NAMALWA (cell line): ENCODE measurements at places on chromosomes 12 and 14.

DNA sequence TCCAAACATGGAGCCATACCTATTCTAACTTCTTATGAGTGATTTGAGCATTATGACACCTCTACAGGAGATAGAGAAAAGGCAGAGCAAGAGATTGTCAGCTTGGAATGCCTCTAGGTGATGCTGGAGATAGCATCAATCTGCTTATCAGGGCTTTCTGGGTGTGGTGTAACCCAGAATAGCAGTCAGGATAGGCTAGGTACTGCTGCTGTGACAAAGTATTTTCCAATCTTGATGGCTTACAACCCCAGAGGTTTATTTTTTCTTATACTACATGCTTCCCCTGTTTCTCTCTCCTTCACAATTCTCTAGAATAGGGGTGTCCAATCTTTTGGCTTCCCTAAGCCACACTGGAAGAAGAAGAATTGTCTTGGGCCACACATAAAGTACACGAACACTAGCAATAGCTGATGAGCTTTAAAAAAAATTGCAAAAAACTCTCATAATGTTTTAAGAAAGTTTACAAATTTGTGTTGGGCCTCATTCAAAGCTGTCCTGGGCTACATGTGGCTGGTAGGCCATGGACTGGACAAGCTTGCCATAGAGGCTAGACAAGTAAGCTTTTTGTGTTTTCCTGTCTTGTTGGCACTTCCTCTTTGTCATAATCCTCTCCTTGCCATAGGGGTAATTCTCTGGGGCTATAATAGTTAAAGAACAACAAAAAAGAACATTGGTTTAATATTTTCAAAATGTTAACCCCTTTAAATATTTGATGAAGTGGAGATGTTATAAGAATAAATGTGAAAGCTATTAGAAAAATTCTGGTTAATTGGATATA, 123.9 kb upstream of the PMCH start:
- DNase-seq = no peak

GRCh38 chr14:89667983-89668382, 250.9 kb upstream of the FOXN3 start:
- DNase-seq = no peak

GRCh38 chr12:47819138-47819895, 386 bp downstream of the HDAC7 start:
- no peak for DNase-seq

DNA sequence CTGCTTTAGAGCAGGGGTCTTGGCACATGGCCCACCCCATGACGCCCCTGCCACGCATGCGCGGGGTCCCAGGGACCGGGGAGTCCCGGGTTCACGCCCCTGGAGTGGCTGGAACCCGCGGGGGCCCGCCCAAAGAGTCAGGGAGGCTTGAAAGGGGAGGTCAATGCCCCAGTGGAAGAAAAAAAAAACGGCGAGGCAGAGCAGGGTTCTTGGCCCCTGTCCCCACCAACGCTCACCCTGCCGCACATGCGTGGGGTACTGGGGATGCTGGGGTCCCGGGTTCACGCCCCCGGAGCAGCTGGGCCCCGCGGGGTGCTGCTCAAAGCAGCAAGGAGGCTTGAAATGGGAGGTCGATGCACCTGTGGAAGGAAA, 319.1 kb downstream of the ALG10 start:
- DNase-seq = no peak

GRCh38 chr12:18383203-18383602, 121.9 kb downstream of the PIK3C2G start:
- DNase-seq = no peak

DNA sequence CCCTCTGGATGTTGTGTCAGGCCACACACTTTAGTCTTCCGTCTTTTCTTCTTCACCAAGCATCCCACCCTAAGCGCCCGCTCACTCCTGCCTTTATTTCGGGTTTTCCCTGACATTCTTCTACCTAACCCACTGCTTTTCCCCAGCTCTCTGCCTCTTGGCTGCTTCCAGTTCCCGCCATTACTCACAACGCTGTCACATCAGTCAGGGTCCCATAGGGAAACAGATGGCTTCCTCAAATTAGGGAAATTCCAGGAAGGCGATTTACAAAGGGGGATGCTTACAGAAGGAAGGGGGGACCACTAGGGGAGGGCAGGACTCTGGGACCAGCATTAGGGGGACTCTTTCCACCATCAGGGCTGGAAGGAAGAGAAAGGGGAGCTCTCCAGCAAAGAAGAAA, 9.2 kb upstream of the PPP1R13B start:
- DNase-seq = no peak

DNA sequence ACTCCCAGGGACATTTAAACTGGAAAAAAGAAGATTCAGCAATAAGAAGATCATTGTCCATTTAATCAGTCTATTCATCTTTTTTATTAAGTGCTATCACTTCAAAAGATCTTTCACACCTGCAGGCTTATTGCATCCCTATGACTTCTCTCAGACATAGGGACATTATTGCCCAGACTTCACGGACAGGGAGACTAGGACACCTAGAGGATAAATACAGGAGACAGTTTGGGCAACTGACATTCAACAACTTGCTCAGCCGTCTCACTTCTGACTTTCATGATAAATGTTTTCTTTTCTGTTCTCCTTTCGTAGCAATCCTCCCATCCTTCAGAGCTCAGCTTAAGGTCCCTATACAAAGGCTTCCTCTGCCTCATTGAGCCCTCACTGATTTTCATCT, 84.3 kb downstream of the TMEM30B start:
- DNase-seq = no peak

DNA sequence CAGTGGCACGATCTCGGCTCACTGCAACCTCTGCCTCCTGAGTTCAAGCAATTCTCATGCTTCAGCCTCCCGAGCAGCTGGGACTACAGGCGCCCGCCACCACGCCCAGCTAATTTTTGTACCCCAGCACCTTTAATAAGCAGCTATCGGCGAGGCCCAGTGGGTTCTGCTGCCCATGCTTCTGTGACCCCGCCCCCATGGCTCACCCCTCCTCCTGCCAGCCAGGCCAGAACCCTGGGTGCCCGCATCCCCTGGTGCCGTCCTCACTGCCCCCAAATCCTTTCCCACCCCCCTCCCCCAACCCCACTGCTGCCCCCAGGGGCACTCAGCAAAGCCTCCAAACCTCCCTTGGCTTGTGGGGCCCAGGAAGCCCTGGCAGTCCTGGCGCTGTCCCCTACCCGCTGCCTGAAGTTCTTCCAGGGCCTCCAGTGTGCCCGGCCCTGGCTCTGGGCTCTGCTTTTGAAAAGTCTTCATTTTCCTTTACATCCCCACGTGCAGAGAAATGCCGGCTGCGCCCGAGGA, 14.5 kb downstream of the BAG5 start:
- DNase-seq = no peak

GRCh38 chr14:73176685-73177084, 40.4 kb downstream of the PSEN1 start:
- no peak for DNase-seq

- DNase-seq = no peak
These were observed 9.5 kb downstream of the TBX3 start for GRCh38 chr12:114674251-114675047.

DNA sequence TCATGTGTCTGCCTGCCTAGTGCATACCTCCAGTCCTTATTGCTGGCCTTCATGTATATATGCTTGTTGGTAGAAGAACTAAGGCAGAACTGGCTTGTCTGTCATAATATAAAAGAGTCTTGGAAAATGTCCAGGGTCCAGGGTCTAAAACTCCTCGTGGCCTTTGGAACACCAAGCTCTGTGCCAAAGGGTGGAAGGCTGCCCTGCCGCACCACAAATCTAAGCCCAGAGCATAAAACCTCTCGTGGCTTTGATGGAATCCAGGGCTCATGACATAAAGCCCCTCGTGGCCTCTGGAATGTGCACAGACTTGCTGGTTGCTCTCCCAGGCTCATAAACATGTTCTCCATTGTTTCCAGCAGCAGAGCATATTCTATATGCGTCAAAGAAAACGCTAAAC, 107.9 kb downstream of the BBS10 start:
- DNase-seq = no peak

DNA sequence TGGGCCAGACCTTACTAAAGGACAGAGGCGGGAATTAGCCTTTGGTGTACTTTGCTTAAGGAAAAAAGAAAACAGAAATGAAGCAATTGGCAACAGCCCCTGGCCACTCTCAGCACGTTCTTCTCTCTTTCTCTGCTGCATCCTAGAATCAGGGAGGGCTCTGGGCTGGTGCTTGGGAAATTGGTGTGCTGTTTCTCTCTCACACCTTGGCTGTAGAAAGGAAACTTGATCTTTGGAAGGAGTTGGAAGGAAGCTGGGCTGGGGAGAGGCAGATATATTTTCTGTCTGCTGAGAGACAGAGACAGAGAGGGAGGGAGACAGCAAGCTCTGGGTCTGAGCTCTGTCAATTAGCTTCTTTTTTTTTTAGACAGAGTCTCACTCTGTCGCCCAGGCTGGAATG, 27.4 kb downstream of the NOS1 start:
- DNase-seq = no peak

DNA sequence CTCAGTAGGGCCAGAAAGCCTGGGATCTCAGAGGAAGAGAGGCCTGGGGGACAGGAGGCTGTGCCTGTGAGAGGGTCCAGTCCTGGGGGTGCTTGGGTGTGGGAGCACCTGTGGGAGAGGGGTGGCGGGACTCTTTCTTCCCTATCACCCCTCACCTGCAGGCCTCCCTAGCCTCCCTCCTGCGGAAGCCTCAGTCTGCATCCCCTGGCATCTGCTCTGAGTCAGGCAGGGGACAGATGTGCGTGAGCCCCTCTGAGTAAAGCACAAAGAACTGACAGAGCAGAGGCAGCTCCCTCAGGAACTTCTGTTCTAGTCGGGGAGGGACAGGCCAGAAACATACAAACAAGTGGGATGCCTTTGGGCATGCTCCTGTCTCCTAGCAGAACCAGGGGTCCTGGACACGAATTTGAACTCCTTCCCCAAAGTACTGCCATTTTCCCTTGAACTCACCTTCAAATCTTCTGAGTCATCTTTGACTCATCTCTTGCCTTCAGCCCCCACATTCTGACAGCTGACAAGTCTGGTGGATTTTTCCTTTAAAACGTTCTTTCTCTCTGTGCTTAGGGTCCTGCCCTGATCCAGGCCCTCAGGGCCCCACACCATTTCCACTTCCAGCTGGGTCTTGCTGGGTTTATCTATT, 8.5 kb upstream of the HSP90AA1 start:
- no peak for DNase-seq

GRCh38 chr14:93533437-93533836, 102.7 kb downstream of the UNC79 start:
- DNase-seq = no peak

- no peak for DNase-seq
These were observed 214.7 kb upstream of the FLRT2 start for GRCh38 chr14:85315290-85315689.

DNA sequence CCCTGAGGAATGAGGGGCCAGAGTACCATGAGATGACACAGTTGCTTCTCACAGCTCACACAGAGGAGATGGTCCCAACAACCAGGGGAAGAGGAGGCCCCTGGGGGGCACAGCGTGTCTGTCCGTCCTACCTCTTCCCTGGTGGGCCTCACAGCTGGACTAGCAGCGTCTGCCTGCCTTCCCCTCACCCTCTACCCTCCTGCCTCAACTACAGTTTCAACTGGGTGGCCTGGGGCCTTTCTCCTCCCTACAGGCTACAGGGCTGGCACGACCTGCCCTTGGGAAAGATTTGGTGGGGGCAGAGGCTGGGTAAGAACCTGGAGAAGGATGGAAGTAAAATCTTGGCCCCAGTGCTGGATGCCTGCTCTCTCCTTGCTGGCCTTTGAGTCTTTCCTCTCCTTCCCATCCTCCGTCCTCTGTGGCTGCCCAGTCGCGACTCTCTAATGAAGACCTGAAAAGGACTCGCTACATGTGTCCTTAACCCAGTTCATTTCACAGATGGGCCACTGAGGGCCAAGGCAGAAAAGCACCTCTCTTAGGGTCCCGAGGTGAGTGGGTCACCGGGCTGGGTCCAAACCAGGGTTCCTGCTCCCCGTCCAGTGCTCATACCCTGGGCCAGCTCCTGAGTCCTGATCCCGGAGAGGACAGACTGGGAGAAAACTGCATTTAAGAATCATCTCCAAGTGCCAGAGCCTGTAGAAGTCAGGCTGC, 232.5 kb downstream of the BCL11B start:
- no peak for DNase-seq

GRCh38 chr14:101926085-101926484, 38.3 kb upstream of the DYNC1H1 start:
- DNase-seq = no peak

GRCh38 chr14:75492832-75493591, 29.3 kb upstream of the BATF start:
- no peak for DNase-seq

GRCh38 chr12:109605599-109606228, 32.1 kb downstream of the MVK start:
- no peak for DNase-seq

DNA sequence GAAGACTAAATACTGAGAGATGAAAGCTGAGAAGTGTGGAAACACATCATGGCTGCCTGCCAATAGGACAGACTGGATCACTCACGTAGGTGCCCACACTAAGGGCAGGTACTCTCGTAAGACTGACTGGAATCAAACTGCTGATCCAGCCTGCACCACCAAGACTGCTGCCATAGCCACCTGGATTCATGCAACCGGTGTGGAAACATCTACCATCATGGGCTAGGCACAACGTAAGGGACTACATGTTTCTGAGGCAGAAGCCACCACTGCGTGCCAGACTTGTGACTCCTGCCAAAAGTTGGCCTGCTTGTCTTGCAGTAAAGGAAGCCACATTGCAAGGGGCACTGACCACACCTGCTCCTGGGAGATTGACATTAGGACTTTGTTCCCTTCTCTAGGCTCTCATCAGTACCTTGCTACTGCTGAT, 3.8 kb downstream of the POMT2 start:
- no peak for DNase-seq

GRCh38 chr12:126914170-126914793, 1352.7 kb upstream of the TMEM132C start:
- no peak for DNase-seq

DNA sequence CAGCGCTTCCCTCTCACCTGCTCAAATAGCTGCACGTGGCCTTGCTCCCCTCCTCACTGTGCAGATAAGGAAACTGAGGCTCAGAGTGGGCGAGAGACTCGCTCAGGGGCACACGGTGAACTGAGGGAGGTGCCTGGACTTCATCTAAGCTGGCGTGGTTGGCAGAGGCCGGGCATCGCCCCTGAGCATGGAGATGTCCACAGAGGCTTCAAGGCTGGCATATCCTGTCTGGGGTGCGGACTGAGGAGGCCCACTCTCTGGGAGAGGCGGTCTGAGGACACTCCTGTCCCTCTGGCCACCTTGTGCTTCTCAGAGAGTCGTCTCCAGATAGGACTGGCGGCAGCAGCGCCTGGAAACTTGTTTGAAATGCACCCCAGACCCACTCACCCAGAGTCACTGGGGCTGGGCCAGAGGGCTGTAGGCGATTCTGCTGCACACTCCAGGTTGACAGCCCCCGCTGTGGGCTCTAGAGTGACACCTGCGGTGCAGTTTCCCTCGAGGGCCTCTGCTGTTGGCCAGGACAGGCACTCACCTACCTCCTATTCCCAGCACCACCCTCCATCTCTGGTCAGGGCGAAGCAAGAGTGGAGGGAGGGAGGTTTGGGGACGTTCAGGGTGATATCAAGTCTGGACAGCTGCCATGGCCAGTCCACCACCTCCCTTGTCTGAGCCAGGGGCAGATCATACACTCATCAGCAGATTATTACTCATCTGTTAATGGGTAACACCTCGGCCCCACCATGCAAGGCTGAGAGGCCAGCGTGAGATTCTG, 11.2 kb upstream of the LBHD2 start:
- no peak for DNase-seq

- no peak for DNase-seq
These were observed 21.5 kb upstream of the KIF26A start for GRCh38 chr14:104116756-104117340.

- no peak for DNase-seq
These were observed 11.2 kb upstream of the SH2B3 start for GRCh38 chr12:111394480-111394879.

- no peak for DNase-seq
These were observed 5.7 kb upstream of the SUSD6 start for GRCh38 chr14:69605738-69606137.

GRCh38 chr14:22555384-22556011, 33.5 kb downstream of the DAD1 start:
- DNase-seq = peak; percentile 46
